Activated naive CD4-positive, alpha-beta T cell treated with anti-CD3 and anti-CD28 coated beads, Interleukin-2, amount 50 U/mL, for 16 hours (primary cell): ENCODE measurements at places on chromosomes 4 and X.

- no peak for DNase-seq
Measured at GRCh38 chrX:19846995-19847790, 40.2 kb downstream of the SH3KBP1 start.

GRCh38 chr4:154491341-154492271 lies at the start of gene DCHS2:
DCHS2 (minus strand) TSS chr4:154491799; CDS start chr4:154491355, 444 bp downstream.
- no peak for DNase-seq

DNA sequence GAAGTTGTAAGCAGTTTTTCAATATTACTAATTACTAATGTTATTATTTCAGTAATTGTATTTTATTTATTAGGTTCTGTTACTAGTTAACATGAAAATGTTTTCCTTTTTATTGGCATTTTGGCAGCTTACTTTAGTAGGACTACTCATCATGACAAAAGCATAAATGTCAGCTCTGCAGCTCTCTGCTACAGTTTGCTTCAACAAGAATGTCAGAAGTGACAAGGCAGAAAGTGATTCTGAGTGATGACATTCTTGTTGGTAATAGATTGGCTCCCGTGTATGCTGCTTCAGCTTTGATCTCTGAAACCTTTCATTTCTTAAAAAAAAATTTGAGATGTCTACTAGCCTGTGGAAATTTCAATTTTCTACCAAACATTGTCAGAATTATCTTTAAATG lies 1193.9 kb downstream of the FSTL5 start:
- DNase-seq: no peak

- no peak for DNase-seq
Measured at GRCh38 chr4:79210636-79211049, 115.2 kb downstream of the NAA11 start.

- no peak for DNase-seq
Measured at GRCh38 chrX:38087594-38087993, 81.2 kb downstream of the SYTL5 start.
